ENCODE measurements at places on chromosomes 6 and 20.

- no peak for DNase-seq
Observed at GRCh38 chr20:33162753-33163152, 5.2 kb upstream of the BPIFA2 start.

GRCh38 chr6:37495244-37495934 lies 4.3 kb downstream of the CCDC167 start:
- no peak for DNase-seq

DNA sequence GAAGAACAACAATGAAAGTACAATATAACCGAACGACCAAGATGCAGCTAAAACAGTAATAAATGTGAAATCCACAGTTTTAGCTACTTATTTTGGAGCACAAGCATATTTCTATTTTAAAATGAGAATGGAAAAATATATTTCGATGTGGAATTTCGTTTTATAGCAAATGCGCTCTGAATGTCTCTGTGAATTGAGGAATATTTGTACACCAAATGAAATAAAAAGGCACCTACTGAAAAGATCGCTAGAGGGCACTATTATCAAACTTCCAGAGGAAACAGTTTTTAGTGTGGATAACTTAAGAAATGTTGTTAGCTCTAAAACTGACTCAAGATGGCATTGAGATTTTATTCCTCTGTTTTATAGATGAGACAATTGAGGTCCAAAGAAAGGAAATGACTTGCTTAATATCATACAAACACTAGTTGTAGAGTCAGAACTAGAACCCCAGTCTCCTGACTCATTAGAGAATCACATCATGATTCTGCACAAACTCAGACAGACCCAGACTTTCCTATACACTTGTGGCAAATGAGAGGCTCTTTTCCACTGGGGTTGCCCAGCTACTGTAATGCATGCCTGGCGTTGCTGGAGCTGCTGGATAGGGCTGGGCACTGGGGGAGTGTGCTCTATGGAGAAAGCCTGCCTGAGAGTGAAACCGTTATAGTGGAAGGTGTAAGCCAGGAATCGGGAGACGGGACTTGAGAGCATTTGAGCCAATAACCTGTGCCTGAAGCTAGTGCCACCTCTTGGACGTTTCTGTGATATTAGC lies 51.9 kb downstream of the GCLC start:
- DNase-seq: no peak

GRCh38 chr6:128000363-128000762 lies 99.5 kb upstream of the THEMIS start:
- no peak for DNase-seq

- no peak for DNase-seq
Observed at GRCh38 chr6:129084406-129084805, 201.5 kb downstream of the LAMA2 start.

DNA sequence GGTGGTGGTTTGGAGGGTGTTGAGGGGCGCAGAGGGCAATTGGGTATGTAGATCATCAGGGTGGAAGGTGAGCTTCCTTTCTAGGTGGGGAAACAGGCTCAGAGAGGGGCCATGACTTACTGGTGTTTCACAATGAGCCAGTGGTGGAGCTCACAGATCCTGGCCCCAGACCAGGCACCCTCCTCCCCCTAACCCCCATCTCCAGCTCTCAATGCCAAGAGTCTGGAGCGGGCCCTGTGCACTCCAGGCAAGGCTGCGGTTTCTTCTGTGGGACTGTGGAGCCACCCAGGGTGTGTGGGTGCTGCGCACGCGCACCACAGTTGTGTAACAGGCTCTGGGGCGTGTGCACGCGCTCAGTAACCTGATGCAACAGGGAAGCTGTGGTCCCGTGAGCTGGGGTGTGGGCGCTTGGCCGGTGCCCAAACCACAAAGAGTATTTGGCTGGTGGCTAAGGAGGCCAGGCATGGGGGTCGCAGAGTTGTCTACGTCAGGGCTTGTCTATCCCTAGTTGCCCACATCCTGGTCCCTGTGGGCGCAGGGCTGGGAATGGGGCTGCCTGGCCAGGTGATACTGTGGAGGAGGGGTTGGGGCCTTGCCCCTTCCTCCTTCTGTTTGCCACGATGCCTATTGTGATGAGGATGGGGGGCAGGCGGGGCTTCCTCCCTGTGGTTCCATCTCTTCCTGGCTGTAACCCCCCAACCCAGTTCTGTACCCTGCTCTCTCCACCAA lies 37.5 kb upstream of the MRPS18A start:
- peak; percentile 15 for DNase-seq

DNA sequence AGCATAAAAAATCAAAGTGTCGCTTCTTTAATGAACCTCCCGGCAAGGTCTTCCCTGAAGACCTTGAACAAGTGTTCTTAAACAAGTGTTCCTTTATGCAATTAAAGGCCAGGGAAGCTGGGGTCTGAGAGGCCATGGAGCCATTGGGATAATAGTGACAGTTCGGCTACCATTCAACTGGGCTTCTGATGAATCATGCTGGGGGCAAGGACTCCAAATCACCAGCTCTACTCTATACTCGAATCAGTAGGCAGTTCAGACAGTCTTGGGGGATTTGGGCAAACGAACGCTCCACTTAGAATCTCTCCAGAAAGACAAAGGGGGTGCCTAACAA lies 34.7 kb upstream of the EZR start:
- DNase-seq: no peak

DNA sequence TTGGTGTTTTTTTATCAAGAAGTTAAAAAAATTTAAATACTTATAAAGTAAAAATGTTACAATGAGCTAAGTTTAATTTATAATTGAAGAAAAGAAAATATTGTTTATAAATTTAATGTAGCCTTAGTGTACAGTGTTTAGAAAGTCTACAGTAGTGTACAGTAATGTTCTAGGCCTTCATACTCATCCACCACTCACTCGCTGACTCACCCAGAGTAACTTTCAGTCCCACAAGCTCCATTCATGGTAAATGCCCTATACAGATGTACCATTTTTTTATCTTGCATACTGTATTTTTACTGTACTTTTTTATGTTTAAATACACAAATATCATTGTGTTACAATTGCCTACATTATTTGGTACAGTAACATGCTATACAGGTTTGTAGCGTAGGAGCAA lies 26.0 kb downstream of the HTR1E start:
- no peak for DNase-seq

- DNase-seq: no peak
Observed at GRCh38 chr20:6115221-6115895, 7.5 kb downstream of the FERMT1 start.

GRCh38 chr20:24703284-24703610 lies 233.8 kb downstream of the SYNDIG1 start:
- no peak for DNase-seq

- DNase-seq: peak; percentile 56
Observed at GRCh38 chr6:26520237-26520849, 17.8 kb upstream of the HMGN4 start.

GRCh38 chr20:50797142-50797541 lies 2.3 kb downstream of the BCAS4 start:
- DNase-seq: no peak

DNA sequence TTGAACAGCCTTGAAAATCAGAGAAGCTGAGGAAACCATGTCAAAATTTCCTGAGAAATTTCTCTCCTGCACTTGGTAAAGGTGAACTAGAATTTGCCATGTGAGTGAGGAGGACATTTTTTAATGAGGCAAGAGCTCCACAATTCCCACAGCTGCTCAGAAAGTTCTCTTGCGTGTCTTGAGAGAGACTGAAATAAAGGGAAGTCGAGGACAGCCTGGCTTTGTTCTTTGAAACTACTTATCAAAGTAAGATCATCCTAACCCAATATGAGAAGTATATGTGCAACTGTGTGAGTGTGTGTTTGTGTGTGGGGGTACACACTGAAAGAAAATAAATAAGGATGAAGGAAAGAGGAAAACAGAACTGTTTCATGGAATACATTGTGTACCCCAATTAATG lies 163.4 kb downstream of the SLC24A3 start:
- no peak for DNase-seq

- no peak for DNase-seq
Observed at GRCh38 chr6:169803271-169803811, 51.9 kb downstream of the ERMARD start.

DNA sequence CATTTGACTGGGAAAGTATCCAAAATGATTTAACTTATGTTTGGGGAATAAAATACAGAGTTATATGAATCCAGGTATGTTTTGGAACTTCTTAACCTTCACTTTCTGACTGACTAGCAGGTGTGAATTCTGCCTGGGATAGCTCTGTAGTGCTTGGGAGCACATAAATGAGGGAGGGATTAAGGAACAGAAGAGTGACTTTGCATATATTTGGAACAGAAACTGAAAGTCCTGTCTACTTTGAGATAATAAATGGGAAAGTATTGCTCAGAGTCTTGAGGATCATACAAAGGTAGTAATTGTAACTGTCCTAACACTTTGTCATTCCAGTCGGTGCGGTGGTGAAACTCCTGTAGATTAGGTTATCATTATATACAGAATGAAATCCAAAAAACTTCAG lies 317.6 kb downstream of the RIMS1 start:
- no peak for DNase-seq

GRCh38 chr20:25459916-25460535 lies 52.6 kb downstream of the GINS1 start:
- DNase-seq: no peak

DNA sequence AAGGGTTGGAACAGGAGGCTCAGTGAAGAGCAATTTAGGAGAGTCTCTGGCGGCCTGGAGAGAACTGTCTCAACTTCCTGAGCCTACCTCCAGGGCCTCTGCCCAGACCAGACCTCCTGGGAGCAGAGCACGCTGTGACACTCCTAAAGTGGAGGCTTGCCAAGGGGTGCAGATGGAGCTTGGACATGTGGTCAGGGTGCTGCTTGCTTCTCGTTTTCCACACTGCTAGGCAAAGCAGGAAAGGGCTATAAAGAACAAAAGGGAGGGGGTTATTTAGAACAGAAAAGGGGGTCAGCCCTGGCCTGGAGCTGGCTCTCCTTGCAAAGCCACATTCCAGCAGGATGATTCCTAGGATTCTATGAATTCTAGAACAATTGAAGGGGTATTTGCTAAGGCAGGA lies 145.7 kb upstream of the GGTLC1 start:
- no peak for DNase-seq

DNA sequence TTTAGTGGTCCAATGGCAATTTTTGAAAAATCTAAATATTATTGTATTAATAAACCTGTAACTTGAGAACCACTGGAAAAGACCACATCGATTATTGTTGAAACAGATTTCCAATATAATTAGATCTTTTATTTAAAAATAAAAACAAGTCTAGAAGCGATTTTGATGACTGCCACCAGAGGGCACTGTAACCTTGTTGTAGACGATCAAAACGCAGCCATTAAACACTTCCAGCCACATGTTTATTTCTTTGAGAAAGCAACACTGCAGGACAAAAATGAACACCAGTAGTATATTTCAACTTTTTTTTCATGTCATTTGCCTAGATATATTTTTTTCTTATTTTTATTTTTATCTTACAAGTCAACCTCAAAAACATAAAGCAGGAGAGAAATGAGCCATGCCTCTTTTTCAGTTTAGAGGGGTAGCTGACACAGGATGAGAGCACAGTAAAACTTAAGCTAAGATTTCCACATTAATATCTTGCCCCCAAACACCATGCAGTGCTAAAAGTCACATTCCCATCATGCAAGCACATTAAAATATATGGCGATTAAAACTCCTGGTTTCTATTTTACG lies 115.4 kb downstream of the OPRM1 start:
- peak; percentile 44 for DNase-seq

DNA sequence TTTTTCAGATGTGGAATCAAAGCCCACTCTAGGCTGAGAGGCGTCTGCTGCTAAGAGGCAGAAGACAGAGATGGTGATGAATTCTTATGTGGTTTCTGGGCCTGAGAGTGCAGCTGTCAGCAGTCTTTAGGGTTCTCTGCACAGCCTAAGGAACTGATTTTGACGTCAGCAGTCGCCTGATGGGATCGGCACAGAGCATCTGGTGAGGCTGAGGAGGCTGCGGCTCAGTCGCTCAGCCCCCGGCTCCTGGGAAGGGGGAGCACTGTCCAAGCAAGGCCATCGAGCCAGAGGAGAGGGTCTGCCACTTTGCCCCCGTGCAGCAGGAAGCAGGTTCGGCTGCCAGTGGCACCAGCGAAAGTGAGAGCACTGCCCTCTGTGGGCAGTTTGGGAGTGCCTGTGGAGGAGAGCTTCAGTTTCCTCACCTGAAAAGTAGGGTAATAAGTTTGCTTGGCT lies 92.5 kb downstream of the TCP11 start:
- no peak for DNase-seq

Measured in amniotic stem cell (primary cell).